ENCODE measurements at places on chromosomes 4 and X.

DNA sequence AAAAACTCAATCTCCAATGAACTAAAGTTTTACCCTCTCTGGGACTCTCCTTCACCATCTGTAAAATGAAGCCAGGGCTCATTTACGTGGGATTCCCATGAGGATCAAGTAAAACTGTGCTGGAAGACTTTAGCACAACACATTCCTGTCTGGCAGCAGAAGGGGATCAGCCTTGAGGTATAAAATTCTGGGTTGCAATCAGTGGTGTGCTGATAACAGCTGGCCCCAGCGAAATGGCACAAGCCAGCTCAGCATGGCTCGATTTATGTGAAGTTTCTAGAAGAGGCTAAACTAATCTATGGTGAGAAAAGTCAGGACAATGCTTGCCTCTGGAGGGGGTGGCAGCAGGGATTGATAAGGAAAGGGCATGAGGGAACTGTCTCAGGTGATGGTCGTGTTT, 28.4 kb downstream of the ZNF630 start:
- DNase-seq = no peak

DNA sequence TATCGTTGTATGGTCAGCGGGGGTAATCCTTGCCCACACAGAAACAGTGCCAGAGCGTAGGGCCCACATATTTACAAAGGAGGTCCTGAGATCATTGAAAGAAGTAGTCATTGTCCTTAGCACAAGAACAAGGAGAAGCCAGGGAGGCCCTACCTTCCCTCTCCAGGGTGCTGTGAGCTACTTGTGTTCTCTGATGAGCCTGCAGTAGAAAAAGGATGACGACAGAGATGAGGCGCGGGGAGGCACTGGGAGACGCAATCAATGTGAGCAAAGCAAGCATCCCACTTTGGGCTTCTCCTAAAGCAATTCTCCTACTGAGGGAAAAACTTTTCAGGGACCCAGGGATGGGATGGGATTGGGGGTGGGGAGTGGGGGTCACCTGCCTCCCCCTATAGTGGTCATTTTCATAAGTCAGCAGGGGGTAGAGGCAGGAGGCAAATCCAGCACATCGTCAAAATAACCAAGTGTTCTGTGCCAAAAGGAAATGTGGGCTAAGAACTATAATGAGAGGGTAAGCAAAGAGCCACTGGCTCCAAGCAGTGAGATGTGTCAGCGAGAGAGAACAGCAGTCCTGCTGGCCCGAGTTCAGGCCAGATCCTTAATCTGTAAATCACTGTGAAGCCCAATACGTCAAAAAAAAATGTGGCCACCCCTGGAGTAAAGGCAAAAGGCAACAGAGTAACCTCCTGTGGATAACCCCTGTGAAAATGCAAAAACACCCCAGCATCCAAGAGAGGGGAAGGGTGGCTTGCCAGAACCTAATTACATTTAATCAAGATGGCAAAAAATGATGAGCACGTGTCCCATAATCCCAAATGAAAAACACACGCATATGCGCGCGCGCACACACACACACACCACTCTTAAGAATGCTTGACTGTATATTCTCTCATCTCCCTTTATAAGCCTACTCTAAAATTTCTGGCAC, 136.6 kb upstream of the HHIP start:
- no peak for DNase-seq

DNA sequence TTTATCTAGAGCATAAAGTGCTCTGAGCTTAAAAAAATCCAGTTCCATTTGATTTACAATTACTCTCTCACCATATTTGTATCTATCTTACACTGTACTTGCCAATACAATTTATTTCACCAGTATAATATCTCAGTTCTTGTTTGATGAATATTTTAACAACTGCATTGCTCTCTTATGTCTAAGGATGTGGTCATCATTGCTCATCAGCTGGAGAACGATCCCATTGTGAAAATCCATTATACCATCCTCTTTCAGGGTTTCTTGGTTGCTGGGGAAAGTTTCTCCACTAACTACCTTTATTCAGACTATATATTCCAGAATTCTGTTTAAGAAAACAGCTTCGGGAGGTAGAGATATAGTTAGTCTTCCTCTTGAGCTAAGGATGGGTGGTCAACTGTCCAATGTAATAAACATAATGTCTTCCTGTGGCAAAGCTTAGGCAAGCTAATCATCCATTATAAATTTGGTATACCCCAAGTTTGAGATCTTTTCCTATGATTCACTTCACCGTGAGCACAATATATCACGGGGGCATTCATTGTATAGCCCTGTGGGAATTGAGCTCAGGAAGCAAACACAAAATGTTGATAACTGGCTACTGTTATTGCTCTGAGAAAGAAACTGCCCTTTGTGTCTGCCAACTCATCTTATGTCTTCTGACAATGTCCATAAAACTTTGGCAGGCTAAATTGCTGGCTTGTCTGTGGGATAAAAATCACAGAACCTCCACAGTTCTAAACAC, 2361.9 kb downstream of the ARAP2 start:
- no peak for DNase-seq

DNA sequence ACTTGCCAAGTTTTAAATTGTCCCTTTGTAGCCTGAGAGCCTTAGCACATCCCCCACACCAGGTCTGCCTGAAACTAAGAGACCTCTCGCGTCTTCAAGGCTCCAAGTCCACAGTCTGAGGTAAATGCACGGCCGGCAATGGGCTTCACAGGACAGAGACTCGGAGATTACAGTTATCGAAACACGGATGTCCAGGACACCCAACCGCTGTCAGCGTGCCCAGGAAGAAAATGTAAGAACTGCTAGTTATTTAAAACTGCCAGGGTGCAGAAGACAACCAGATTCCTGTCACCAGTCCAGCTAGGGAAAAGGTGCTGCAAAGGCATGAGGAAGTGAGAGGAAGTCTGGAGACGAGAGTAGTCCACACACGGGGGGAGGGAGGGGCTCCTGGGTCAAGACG, 28.9 kb downstream of the ZNF827 start:
- no peak for DNase-seq

DNA sequence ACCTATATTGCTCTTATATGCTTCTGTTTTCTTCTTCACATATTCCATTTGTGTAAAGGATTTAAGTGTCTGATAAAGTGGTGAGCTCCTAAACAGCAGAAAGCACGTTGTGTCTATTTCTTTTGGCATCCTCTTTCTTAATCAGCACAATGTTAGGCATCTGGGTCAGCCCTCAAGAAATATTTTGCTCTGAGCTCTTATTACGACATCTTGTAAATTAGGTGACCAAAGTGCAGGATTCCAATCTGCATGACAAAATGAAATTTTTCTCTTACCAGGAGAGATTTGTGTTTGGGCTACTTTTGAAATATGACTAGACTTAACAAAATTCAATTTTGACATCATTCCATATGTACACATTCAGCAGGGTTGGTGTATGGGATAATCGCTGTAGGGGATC, 210.0 kb upstream of the IGFBP7 start:
- DNase-seq = no peak

- DNase-seq = no peak
Measured at GRCh38 chr4:164337219-164337944, 416.5 kb upstream of the SMIM31 start.

- no peak for DNase-seq
Measured at GRCh38 chrX:78624962-78625909, 33.9 kb downstream of the RTL3 start.

GRCh38 chr4:27084685-27085361, 224.2 kb downstream of the STIM2 start:
- DNase-seq = peak; percentile 8

DNA sequence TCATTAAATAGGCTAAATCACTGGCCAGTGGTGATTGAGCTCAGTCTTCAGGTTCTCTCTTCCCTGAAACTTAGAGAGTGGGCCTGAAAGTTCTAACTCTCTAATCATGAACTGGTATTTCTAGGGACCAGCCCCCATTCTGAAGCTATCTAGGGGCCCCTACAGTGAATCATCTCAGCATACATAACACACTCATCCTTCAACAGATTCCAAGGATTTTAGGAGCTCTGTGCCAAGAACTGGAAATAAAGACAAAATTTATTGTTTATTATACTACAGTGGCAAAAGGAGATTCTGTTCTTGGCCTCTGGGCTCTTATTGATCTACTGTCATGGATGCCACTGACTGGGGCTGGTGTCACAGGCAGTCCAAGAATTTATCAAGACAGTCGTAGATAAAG, 263.8 kb upstream of the IGFBP7 start:
- DNase-seq = no peak

DNA sequence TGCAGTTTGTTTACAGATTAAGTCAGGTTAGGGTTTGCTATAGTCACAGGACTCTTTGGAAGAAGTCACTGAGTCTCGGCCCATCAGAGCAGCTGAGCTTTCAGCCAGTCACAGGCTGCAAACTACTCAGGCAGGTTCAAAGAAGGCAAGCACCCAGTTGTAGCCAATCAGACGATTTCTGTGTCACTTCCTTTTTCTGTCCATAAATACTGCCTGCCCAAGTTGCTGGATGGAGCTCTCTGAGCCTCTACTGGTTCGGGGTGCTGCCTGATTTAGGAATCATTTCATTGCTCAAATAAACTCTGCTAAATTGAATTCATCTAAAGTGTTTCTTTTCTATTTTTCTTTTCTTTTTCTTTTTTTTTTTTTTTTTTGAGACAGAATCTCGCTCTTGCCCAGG, 7.3 kb upstream of the SH3BP2 start:
- peak; percentile 77 for DNase-seq

GRCh38 chr4:181982437-181982836, 260.8 kb upstream of the TENM3 start:
- DNase-seq = no peak
